Fibroblast of skin of left quadriceps (primary cell): ENCODE measurements at places on chromosomes 11 and 22.

- no peak for DNase-seq
These were observed 37.1 kb downstream of the NECTIN1 start for GRCh38 chr11:119691701-119692539.

DNA sequence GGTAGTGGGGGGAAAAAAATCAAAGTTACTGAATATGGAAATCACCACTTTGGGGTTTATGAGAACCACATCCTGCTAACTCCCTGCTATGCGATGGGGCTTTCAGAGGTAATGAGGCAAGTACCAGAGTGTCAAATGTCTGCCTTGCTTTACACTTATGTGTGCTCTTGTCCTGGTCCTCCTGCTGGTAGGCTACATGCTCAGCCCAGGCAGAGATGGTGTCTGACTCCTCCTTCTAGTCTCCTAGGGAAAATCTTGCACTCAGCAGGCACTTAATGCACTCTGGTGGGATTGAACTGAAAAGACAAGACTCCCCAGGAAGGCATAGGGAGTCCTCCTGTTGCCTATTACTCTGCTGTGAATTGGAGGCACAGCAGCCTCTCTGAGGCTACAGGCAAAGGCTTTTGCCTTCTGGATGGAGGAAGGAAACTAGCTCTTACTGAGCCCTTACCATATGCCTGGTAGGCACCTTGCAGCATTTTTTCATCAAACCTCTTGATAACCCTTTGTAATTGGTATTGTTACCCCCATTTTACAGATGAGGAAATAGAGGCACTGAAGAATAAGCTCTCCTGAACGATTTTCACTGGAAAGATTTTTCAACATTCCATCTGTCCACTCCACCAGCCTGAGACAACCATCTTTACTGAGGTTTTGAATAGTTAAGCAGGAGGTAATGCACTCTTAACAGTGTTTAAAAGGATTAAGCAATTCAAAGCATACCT lies 132.1 kb upstream of the PAX6 start:
- DNase-seq = no peak

DNA sequence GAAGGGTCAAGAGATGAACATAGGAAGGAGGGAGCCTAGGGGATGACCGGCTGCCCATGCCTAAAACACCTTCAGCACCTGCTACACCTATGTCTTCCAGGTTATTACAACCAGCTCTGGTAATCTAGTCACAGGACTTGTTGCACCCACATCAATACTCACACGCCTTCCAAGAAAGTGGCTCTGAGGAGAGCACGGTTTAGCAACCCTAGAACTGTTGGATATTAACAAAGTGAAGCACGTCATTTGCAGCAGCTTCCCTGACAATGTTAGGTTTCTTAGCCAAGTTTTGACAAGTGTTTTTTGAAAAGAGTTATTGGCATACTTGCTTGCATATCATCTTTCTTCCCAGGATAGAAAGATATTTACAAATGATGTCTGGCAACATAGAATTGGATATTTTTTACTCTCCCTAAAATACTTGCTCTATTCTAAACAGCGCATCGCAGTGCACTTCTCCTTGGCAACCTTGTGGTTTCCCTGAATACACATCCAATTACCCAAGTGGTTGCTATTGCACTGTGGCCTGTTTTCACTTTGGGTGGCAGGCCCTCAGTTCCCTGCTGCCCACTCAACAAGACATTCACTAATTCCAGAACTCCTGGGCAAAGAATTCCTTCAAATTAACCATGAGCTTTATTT lies 94.3 kb upstream of the ARHGAP42 start:
- DNase-seq = no peak

- DNase-seq = no peak
These were observed 997 bp downstream of the UBE2L3 start for GRCh38 chr22:21568347-21569075.
